ENCODE measurements at places on chromosomes 11 and 22.

DNA sequence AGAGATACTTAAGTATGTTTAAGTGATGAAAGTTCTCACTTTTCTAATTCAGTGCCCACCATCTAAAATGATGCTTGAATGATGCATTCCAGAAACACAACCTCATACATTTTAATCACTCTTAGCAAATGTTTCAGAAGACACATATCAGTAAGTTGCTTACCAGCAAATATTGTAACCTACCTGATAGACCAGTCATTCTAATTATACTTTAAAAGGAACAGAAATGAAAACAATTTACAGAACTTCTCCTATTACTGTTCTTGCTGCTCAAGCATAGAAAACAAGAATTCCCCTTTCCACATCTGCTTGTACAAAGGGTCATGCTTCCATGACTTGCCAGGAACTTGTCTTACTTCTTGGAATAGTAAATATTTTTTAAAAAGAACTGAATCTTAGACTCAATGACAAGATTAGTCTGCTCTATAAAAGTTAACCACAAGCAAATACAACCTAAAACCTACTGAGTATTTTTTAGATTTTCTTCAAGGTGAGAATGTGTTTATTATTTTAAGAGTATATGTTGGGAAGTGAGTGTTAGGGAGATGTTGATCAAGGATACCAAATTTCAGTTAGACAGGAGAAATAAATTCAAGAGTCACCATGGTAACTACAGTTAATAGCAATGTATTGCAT, 82.0 kb upstream of the SC5D start:
- peak; percentile 7 for DNase-seq

DNA sequence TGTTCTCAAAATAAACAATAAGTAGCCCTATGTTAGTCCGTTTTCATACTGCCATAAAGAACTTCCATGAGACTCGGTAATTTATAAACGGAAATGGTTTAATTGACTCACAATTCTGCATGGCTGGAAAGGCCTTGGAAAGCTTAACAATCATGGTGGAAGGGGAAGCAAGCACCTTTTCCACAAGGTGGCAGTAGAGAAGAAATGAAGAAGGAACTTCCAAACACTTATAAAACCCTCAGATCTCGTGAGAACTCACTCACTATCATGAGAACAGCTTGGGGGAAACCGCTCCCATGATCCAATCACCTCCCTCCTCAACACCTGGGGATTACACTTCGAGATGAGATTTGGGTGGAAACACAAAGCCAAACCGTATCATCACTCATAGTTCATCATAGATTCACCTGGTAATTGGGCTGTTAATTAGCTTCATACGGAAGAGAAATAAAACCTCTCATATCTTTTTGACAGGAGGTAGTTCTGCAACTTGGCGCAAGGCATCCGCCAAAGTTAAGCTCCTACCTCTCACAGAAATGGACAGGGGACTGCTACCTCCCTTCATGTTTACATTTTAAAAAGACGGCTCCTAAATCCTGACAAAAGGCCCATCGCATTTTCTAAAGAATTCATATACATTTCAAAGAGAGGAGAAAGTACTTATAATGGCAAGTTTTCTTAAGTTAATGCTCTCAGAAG, 49.0 kb downstream of the MUC15 start:
- DNase-seq = peak; percentile 25

- DNase-seq = no peak
These were observed 21.4 kb upstream of the BMAL1 start for GRCh38 chr11:13256216-13256615.

DNA sequence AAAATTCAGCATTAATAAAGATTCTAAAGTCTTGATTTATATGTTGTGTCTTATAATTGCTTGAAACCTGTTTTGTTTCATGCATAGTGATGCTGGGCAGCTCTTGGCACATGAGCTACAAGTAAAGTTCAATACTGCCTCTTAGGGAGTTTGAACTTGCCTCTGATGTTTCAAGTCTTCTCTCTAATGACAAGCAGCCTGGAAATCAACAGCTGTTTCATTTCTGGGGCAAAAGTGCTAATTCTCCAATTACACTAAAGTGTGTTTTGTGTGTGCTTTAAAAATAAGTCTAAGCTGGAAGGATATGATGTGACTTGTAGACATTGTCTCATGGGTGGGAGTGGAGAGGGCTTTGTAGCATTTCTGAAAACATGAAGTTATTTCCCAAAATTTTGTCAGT, 23.7 kb upstream of the SESN3 start:
- no peak for DNase-seq

GRCh38 chr11:85791409-85791990, 19.4 kb downstream of the SYTL2 start:
- DNase-seq = peak; percentile 53

DNA sequence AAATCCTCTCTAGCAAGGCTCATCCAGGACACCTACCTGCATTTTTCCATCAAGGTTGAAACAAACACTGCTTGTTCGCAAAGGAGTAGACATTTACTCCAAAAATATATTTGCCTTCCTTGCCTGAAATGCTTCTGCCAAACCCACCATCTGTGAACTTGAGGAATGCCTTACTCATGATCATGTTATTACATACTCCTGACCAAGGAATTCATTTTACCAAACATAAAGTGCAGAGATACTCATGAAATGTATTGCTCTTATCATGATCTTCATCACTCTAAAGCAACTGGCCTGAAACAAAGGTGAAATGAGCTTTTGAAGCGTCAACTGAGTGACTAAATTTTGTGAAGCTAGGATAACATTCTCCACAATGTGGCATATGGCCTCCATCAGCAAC, 243.1 kb upstream of the CCDC179 start:
- DNase-seq = no peak

- DNase-seq = peak; percentile 23
These were observed at the start of gene APBB1 for GRCh38 chr11:6419009-6419631. TSS of gene APBB1 (minus strand) at chr11:6419094. CDS start at chr11:6411347, 7,747 bp downstream.

DNA sequence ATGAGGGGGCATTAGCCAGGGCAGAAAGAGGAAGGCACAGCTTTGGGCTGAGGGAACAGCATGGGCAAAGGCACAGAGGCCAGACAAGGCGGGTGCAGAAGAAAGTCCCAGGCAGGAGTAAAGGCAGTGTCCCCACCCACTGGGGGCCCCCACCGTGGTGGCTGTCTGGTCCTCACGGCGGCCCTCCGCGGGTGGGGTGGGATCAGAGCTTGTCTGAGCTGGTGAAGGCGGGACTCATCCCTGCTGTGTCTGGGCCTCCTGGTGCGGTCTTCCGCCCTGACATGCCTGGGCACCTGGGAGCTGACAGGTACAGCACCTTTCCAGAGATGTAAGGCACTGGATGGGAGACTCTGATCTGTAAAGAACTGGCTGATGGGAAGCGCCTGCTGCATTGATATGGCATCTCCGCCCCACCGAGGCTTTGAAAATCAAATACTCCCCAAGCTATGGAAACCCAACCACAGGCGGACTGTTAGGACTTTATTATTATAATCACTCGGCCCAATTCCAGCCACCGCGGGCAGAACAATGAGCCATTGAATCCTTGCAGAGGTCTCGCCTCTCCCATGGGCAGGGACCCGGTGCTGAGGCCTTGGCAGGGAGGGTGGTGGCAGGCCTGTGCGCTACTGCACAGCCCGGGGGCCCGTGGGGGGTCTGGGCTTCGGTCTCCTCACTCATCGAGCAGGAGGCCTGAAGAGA, 14.2 kb upstream of the GNB1L start:
- no peak for DNase-seq
